ENCODE measurements at places on chromosomes 1 and 21. TPM values are rescaled to one million over a fixed set of nuclear protein-coding genes. Genes with fewer than 3 reads are reported as not detected.

- no peak for DNase-seq
These were observed 111.9 kb upstream of the TENT5C start for GRCh38 chr1:117493906-117494305.

DNA sequence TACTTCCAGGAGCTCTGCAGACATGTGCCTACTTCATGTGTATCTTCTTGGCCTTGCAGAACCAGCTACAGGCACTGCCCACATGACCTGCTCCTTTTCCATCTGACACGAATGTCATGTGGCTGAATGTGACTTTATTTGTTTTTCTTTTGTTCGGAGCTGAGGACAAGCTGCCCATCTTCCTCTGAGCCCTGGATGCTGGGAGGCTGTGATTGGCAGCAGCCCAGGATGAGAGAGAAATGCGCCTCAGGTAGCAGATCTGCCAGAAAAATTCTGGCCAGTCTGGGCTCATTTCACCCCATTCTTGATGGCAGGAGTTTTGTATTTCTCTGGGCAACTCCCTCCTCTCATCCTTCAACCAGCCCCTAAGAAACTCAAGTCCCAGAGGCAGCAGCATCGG, 372.0 kb downstream of the RPS6KC1 start:
- no peak for DNase-seq

- DNase-seq, result no peak
These were observed 83.5 kb downstream of the NPHP4 start for GRCh38 chr1:5908461-5909375.

DNA sequence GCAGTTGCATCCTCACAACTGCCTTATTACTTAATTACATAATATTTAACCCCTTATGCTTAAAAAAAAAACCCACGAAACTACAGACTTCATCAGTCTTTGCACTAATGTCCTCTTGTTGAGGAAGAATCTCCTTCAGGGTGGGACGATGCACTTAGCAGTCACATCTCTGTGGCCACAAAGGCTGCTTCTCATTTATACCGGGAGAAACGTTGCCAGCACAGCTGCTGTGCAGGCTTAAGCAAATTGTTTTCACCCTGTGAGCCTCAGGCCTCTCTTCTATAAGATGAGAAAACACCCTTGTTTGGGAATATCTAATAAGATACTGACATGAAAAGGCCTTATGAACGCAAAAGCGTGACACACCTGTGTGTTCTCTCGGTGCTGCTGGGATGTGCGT, 2.9 kb upstream of the OBSCN start:
- DNase-seq, result no peak

DNA sequence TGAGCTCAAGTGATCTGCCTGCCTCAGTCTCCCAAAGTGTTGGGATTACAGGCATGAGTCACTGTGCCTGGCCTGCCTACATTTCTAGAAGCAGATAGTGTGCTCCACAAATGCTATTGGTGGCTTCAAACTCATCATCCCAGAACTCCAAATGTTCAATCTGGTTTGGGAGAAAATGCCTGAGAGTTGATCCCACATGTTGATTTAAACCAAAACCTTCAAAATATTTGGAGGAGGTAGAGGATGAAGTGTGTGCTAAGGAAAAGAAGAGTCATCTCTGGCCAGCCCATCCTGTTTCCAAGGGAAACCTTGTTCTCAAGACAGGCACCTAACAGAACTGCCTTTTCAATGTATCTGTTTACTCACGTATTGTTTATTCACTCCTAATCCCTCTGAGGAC, 55.4 kb upstream of the GRHL3 start:
- DNase-seq, result no peak

GRCh38 chr1:244089561-244089960, 38.5 kb downstream of the ZBTB18 start:
- DNase-seq, result no peak

DNA sequence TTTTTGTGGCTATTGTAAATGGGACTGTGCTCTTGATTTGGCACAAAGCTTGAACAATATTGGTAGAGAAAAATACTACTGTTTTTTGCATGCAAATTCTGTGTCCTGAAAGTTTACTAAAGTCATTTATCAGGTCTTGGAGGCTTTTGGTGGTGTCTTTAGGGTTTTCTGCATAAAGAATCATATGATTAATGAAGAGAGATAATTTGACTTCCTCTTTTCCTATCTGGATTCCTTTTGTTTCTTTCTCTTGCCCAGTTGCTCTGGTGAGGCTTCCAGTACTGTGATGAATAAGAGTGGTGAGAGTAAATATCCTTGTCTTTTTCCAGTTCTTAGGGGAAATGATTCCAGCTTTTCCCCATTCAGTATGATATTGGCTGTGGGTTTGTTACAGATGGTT, 1166.7 kb downstream of the NCAM2 start:
- no peak for DNase-seq

DNA sequence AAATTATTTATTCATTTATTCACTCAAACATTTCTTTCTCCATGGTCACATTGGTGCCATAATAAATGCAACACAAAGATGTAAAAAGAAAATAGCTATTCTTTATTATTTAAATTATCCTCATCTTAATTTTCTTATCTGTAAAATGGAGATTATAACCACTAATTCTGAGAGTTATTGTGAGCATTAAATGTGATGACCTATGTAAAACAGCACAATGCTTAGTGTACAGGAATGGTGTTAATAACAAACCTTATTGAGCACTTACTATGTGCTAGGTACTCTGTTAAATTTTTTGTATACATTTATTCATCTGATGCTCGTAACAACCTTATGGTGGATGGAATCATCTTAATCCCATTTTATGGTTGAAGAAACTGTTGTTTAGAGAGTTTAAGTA, 84.6 kb downstream of the NTMT2 start:
- DNase-seq, result no peak

DNA sequence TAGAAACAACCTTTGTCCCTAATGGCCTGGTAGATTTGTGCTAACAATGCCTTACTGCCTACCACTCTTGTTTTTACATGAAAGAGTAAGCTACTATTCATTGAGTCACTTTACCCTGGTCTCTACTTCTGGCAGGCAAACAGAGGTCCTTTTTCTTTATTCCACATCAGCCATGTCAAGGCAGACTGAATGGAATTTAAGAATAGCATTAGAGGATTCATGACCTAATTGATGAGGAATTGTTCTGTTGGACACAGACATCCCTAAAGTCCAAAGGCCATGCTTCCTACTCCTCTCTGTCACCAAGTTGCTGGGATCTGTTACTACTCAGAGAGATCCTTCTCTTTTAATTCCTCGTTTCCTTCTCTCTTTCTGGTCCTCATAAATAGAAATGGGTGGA, 229.1 kb upstream of the ZP4 start:
- DNase-seq, result no peak

DNA sequence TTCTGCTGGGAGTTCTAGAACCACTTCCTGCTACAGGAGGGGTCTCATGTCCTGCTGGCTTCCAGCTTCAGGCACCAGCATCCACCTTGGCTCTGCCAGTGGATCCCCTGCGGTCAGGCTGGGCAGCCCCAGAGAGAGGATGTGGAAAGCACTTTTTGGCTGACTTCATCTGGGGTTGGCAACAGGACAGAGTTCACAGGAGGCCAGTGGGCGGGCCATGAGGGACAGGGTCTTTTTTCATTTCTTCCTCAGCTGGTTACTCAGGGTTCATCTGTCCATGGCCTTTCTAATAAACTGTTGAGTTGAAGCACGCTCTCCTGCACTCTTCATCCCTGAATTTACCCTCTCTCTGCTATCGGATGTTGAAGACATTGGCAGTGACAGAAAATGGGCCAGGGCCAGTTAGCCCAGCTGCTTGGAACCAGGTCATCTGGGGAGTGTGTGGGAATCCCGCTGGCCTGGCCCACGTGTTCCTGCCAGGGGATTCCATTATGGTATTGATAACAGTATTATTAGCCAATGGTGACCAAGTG, 45.2 kb downstream of the RPS6KA1 start:
- no peak for DNase-seq

GRCh38 chr21:32768530-32768929, 3.0 kb downstream of the PAXBP1 start:
- DNase-seq, result no peak

The SLC9C2 gene
- not detected for total RNA-seq

The FCRL2 gene
- 0.59 TPM for total RNA-seq

The AXDND1 gene
- total RNA-seq, result not detected

The CRYAA gene
- total RNA-seq, result not detected

The PGBD5 gene
- 0.21 TPM for total RNA-seq

The CNR2 gene
- total RNA-seq, result 0.14 TPM

All from uterus (tissue), 4 donors.